ENCODE measurements at places on chromosomes 6 and 20.

DNA sequence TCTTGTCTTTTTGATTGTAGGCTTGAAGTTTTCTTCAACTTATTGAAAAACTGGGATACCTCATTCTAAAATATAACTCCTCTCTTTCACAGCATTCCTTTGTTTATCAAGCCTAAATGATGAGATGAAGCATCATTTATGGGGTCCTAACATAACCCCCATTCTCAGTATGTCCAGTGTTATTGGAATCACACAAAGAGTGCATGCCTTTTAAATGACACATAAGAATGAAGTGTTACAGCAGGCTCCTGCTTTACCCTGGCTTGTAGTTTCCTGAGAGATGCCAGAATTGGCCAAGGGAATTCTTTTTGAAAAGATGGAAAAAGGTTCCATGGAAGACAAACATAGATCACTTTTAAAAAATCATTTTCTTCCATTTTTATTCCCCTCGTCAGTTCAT is 502.4 kb downstream of the BCKDHB start:
- no peak for DNase-seq

GRCh38 chr20:57122536-57123489 is 143.6 kb downstream of the BMP7 start:
- DNase-seq, result no peak

DNA sequence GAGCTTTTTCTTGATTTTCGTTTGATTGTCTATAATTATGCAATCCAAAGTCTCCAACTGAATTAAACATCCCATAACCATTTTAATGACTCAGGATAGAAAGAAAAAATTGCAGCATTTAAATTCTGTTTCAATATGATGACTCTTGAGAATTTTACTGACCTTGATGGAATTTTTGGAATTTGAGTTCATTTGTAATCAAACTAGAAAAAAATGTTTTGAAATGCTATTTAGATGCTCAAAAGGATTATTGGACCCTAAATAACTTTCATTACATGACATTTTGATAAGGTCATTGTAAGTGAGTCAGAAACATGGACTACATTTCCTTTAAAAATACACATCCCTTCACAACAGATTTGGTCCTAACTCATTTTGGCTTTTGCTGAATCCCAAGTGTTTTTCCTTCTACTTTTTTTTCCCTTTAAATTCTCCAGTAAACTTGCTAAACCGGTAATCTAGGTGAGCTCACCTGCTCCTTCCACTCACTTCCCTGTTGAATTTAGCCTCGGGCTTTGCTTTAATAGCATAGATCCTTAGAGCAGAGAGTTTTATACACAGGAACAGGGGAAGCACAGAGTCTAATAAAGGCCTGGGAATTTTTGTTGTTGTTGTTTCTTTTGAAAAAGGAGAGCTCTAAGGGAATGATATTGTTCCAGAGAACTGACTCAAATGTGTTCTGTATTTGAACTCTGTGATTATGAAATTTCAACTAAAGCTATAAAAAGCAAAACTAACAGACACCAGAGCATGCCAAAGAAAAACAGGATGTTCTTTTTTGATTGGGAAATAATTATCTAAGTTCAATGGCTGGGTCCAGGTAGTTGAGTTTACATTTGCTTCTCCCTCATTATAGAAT is 1088.2 kb upstream of the CITED2 start:
- DNase-seq, result no peak

- peak; percentile 54 for DNase-seq
These were observed 665 bp downstream of the RRAGD start for GRCh38 chr6:89411145-89412070.

DNA sequence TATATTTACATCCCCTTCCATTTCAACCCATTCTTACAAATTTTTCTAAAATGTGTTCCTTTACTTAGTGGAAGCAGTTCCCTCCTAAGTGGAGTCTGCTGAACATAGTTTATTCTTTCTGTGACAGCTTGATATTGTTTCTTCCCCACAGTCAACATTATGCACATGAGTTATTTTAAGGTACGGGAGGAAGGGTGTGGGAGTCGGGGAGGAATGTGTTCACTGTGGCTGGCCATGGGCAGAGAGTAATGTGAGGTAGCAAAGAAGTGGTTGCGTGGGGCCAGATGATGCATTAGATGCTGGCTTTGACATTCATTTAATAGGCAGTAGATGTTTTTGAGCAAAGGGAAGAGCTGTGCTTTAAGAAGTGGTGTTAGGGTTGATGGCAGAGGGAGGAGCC is 98.5 kb downstream of the ARMC2 start:
- DNase-seq, result no peak

- DNase-seq, result no peak
These were observed 73.0 kb upstream of the HMGN3 start for GRCh38 chr6:79307321-79308036.

GRCh38 chr6:159615918-159616317 is 77.1 kb downstream of the SOD2 start:
- no peak for DNase-seq

- DNase-seq, result no peak
These were observed 133.1 kb upstream of the MLN start for GRCh38 chr6:33936886-33937285.

GRCh38 chr6:113271437-113271836 is 585.7 kb upstream of the MARCKS start:
- no peak for DNase-seq

GRCh38 chr6:163750431-163751031 is 336.0 kb downstream of the QKI start:
- DNase-seq, result no peak

DNA sequence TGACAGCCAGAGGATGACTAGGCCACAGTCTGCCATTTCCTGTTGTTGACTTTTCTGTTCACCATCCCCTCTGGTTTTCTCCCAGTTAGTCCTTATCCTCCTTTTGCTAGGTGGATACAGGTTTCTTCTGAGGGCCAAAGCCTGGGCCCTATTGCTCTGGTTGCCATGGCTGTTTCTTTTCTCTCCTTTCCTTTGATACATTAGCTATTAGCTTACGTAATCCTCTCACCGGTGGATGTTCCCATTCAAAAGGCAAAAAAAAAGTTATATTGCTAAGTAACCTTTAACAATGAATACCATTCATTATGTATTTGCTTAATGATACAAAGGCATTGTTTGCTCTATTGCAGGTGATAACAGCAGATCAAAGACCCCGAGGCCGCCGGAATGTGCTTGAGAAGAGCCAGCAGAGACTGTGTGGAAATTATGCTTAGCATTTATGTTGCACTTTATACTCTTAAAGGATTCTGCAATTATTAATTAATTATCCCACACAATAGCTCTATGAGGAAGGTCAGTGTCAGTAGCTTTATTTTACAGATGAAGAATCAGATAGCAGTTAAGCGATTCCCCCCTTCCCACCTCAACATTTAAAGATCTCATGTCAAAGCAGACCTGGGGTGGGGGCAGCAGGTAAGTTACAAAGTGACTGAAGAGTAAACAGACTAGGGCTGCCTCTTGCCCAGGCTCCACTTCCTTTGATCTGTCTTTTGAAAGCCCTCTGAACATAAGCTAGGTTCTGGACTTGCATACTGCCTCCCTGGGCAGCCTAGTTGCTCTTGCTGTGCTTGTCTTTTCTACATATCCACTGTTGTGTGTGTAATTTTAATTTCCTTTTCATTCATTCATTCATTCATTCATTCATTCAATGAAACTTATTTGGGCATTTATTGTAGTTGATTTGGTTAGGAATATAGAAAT is 14.5 kb upstream of the TFB1M start:
- no peak for DNase-seq

DNA sequence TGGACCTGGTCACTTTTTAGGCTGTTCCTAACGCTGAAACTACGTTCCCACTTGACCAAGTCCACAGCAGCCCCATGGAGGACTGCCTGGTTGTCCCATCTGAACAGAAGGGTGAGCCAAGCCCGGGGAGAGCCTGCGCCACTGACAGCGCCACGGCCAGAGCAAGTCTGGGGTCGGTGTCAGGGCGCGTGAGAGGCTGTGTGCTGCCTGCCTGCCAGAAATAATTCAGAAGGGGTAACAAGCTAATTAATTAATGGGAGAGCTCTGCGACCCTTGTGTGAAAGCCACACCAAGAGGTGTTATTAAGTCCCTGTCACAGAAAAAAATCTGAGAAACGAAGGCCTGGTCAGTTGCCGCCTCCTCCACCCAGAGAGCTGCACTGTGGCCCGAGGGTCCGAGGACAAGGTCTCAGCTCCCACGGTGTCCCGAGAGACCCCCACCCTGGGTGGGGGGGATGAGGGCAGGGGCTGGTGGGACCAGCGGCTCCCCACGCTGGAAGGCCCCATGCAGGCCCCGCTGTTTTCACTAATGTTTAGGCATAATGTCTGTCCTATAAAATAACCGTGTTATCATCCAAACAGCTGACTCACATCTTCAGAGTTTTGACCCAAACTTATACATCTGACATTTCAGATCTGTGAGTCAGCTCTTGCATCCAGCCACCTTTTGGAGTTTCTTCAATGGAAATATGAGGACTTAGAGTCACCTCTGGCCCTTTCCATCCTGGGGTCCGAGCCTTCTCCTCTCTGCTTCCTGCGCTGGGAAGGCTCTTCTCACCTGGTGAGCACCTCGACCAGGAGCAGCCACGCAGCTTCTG is 58.5 kb downstream of the DLL1 start:
- no peak for DNase-seq

GRCh38 chr6:124494956-124495664 is 467.1 kb upstream of the RNF217 start:
- no peak for DNase-seq

All from Kasumi-1 (cell line).